ENCODE measurements at places on chromosomes 2 and 18.

DNA sequence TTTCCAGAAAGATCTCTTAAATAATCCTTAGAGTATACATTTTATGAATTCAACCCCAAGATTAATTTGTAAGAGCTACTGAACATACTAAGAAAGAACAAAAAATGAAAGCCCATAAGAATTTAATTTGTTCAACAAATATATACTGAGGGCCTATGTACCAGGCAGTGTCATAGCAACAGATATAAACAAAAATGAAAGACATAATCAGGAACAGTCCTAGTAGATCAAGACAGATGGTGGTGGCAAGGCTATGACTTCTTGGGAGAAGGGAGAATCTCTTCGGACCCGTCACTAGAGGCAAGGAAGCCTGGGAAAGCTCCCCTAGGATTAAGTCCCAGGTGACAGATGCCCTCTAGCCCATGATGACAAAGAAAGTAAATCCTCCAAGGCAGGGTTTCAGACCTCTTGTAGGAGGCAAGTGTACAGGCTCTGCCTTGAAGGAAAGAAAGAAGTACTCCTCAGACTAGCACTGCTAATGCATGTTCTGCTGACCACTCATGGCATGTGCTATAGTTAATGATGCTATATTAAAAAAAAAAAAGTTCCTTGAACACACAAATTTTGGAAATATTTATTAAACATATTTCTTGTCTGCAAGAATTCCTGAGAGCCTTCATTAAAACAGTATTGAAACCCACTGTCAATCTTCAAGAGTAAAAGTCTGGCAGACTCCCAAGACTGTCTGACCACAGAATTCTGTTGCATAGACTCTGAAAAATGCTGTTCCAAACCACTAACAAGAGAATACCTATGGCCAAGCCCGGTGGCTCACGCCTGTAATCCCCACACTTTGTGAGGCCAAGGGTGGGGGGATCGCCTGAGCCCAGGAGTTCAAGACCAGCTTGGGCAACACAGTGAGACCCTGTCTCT lies 31.5 kb downstream of the NOL10 start:
- DNase-seq: no peak

DNA sequence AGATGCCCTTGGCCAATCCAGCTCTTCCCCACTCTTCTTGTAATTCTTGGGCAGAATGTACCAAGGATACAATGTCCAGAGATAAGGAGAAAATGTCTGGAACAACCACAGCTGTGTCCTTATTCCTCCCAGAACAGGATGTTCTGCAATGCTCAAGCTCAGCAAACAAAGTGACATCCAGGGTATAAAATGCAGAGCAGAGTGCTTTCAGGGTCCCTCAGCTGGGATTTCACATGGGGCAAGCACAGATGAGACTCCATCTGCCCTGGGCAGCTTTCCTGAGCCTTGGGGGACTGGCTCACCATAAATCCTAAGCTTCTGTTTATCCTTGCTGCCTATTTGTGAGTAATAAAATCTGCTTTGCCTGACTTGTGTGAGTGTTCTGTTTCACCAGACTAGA lies 127.4 kb downstream of the VAPA start:
- DNase-seq: no peak

DNA sequence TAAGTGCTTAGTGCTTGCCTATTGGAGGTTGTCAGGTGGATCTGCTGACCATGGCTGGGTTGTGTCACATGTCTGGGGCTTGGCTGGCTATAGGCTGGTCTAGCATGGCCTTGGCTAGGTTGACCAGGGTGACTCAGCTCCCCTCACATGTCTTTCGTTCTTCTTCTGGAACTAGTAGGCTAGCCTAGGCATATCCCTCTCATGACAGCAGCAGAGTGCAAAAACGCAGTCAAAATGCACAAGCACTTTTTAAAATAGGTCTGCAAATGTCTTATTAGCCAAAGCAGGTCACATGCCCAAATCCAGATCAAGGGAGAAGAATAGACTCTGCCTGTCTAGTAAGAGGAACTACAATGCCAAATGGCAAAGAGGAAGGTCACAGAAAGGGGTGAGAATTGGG lies 179.7 kb upstream of the ACVR2A start:
- DNase-seq: no peak

DNA sequence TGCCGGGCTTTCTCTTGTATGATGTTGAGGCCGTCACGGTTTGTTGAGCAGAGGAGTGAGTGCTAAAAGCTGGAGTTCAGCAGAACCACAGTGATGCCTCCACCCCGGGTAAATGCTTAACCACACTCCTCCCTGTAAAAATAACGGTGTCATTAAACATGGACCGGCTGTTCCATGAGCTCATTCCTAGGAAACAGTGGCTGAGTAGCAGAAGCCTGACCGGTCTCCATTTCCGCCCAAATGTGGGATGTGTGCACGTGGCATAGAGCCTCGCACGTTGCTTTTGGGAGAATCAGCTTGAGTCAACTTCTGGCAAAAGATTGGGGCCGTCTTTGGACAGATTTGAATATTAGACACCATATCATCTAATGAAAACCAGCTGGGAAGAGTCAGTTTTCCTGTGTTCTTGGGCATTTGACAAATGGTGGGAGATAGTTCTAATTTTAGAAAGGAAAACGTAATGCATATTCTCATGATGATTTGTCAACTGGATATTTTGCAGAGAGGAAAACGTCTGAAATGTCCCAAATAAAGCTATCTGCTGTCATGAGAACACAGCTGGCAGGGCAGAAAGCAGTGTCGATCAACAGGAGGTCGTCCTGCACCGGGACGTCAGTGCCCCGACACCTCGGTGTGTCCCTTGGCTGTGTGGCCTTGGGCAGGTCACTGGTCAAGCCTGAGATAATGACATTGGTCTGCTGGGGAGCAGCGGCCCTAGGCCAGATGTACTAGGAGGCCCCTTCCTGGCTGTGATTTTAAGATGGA lies 42.4 kb downstream of the LRRFIP1 start:
- no peak for DNase-seq

- no peak for DNase-seq
Observed at GRCh38 chr2:31196622-31197021, 20.7 kb downstream of the CAPN14 start.

DNA sequence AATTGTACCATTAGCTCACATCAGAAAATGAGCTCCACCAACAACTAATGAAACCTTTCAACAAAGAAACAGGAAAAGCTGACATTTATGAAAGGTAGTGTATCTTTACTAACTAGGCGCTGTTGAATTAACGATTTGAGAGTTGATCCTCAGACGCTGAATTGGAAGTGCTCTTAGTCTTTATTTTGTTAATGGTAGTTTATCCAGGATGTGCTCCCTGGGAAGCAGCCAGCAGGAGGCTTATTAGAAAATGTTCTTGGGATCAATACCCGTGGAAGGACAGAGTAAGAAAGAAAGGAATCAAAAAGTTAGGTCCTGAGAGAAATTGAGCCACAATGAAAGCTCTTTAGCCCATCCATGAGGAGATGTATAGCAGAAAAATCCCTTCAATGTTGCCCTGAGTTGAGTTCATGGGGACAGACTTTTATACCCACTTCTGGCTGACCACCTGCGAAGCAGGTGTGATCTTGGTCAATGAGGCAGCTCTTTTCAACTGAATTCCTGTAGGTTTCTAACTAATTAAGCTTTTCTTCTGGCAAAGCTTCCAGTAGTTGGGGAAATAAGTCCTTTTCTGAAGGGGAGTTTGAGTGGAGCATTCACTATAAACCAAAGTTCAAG lies 492.6 kb upstream of the REG3G start:
- DNase-seq: no peak

GRCh38 chr2:1854729-1855547 lies 110.6 kb upstream of the PXDN start:
- no peak for DNase-seq
